CD8-positive, alpha-beta memory T cell (primary cell): ENCODE measurements at places on chromosomes 2 and 18.

DNA sequence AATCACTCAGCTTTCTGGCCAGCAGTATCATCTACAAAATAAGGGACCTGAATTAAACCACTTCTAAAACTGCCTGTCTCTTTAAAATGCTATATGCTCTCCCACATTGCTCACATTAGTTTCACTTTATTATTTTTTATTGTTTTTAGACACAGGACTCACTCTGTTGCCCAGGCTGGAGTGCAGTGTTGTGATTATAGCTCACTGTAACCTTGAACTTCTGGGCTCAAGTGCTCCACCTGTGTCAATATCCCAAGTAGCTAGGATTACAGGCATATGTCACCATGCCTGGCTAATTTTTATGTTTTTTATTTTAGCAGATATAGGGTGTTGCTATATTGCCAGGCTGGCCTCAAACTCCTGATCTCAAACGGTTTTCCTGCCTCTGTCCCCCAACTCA is 591.3 kb upstream of the ZNF804A start:
- no peaks in the 10 kb centered on the region for H3K4me1 ChIP-seq
- no peak for DNase-seq
- no peak overlapping the region for H3K4me3 ChIP-seq
- no peaks in the 10 kb centered on the region for H3K36me3 ChIP-seq
- no peak overlapping the region for H3K27ac ChIP-seq

DNA sequence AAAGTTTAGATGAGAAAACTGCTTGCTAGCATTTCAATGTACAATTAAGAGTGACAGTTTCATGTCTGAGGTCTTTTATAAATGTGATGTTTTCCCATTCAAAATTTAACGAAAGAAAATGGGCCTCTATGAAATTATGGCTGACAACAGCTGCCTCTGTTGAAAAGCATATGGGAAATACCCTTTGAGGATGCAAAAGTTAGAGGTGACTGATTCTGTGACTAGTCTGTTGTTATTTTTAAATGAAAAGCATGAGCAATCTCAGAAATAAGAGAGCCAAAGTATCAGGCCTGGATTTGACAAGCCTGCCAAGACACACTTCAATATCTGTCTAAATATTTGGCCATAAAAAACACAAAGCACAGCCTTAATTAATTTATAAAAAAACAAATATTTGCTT is 580.8 kb downstream of the ERBB4 start:
- H3K36me3 ChIP-seq = no peaks in the 10 kb centered on the region
- DNase-seq = no peak
- no peak overlapping the region for H3K4me3 ChIP-seq
- H3K27me3 ChIP-seq = no peaks in the 10 kb centered on the region
- H3K4me1 ChIP-seq = no peaks in the 10 kb centered on the region

GRCh38 chr18:11310476-11311086 is 161.2 kb upstream of the PIEZO2 start:
- H3K4me1 ChIP-seq = no peaks in the 10 kb centered on the region
- H3K4me3 ChIP-seq = no peak overlapping the region
- no peaks in the 10 kb centered on the region for H3K27me3 ChIP-seq
- H3K27ac ChIP-seq = no peak overlapping the region

- peaks cover 31% of the 10 kb centered on the region for H3K36me3 ChIP-seq
- DNase-seq = no peak
- H3K4me1 ChIP-seq = peaks cover 4% of the 10 kb centered on the region
- no peak overlapping the region for H3K27ac ChIP-seq
These were observed 6.6 kb downstream of the RMP24 start for GRCh38 chr18:35979112-35979511.

- H3K4me1 ChIP-seq = no peaks in the 10 kb centered on the region
- no peak overlapping the region for H3K4me3 ChIP-seq
- no peak overlapping the region for H3K27ac ChIP-seq
These were observed 54.2 kb upstream of the POMC start for GRCh38 chr2:25222477-25223121.

GRCh38 chr2:164754157-164755093 is 87.2 kb downstream of the COBLL1 start:
- DNase-seq = no peak
- no peaks in the 10 kb centered on the region for H3K27me3 ChIP-seq
- no peaks in the 10 kb centered on the region for H3K36me3 ChIP-seq
- no peaks in the 10 kb centered on the region for H3K4me1 ChIP-seq

DNA sequence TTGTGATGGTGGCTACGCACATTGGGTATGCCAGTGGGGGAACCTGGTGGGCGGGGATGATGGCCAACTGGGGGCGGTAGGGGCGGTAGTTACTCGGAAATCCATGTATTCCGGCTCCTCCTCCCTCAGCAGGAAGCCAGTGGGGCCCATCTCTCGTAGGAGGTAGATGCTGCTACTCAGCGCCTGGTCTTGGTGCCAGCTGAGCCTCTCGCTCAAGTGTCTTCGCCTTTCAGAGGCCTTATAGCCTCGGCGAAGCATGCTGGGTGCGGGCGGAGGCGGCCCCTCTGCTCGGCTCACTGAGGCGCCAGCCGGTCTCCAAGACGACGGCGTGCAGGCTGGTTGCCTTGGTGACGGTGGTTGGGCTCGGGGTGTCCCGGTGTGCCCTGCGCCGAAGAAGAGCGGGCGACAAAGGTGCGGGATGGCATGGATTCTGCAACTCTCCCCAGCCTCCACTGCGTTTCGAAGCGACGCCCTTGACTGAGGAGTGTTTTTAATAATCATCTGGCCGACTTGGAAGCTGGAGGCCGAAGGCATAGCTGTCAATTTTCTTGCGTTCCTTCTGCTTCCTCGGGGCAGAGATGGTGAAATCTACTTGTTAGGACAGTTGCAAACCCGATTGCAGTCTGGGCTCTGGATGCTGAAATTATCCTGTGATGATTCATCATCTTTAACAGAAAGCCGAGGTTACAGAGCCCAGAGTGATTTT is at the start of gene ZSWIM2:
Gene ZSWIM2 (minus strand): TSS at position 298 of the 706 bp plus-strand sequence. CDS start 40 bp downstream, at position 258.
- no peaks in the 10 kb centered on the region for H3K27me3 ChIP-seq
- H3K4me1 ChIP-seq = no peaks in the 10 kb centered on the region
- DNase-seq = no peak
- H3K4me3 ChIP-seq = no peak within 1 kb of the TSS
- H3K27ac ChIP-seq = no peak within 1 kb of the TSS
